ENCODE measurements at places on chromosomes 12 and 14.

DNA sequence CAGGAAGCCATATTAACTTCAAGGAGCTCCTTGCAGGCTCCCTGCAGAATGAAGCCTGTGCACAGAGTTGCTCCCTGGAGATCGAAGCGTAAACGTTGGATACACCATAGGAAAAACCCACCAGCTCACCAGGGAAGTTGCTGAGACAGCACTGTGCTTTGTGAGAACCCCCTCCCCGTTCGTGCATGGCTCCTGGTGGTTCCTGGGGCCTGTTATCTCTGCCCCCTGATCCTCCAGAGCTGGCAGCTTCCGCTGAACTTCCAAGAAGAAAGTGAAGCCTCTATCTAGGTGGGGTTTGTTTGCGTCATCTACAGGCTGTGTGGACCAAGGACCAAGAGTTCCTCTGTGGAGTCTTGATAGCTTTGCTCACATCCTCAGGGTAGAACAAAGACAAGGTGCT is 2.4 kb upstream of the CCDC85C start:
- H3K36me3 ChIP-seq = peaks cover 9% of the 10 kb centered on the region
- no peak for DNase-seq
- no peak overlapping the region for H3K27ac ChIP-seq
- H3K4me3 ChIP-seq = peak overlapping the region; percentile 67
- peaks cover 16% of the 10 kb centered on the region for H3K4me1 ChIP-seq

DNA sequence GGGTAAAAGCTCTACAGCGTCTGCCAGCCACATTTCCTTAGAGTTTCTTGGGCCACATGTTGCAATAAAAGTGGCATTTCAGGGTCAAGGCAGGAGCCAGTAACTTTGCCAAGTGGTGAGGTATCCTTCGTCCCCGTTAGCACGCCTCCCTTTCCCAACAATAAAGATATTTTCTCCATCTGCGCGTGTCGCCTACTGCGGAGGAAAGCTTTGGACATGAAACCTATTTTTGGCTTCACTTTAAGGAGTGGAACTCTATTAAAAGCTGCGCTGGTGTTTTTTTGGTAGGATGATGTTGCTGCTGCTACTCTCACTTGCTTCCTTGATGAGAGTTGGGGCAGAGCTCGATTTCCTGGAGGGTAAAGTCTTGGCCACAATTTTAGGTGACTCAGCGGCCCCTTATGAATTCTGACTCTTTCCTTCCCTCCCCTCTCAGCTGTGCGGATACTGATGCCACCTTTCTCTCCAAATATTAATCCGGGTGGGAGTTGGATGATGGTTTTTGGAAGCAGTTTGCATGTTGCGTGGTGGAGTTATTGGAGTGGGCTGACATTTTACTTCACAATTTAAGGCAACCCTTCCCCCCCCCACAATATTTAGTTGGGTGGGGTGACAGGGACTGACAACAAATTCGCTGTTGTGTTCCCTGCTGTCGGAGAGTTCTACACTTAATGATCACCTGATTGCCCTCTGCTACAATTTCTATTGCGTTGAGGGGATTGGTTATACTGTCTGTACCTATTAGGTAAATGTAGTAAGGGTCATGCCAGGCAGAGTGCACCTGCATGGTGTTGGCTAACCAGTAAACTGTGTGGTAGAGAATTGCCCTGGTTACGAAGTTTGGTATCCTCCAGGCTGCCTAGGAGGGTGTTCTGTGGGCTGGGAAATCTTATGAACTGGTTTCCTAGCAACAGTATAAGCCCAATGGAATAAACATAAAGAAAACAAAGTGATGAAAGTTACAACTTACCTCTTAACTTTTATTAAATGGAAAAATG is 1.1 kb downstream of the CCDC91 start:
- no peak for DNase-seq
- H3K4me1 ChIP-seq = peaks cover 13% of the 10 kb centered on the region
- H3K4me3 ChIP-seq = peak overlapping the region; percentile 92
- peak overlapping the region; percentile 88 for H3K27ac ChIP-seq

DNA sequence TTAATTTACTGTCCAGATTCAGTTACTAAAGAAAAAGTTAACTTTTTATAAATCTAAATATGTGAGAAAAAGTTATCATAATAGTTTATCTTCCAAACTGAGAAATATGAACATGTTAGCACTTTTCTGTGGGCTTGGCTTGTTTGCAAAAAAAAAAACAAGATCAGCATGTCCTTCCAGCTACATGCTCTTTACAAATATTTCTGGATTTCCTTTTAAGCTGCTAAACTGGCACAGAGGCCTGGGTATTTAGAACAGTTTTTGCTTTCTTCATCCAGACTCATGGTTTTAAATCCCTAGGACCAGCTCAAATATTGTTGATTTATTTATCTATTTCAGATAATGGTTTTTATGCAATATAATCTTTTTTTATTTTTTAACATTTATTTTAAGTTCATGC is 1444.5 kb upstream of the FLRT2 start:
- H3K36me3 ChIP-seq = no peaks in the 10 kb centered on the region
- H3K27me3 ChIP-seq = no peaks in the 10 kb centered on the region
- no peak for DNase-seq
- no peak overlapping the region for H3K27ac ChIP-seq
- no peak overlapping the region for H3K4me3 ChIP-seq

GRCh38 chr12:85299053-85299452 is 19.0 kb downstream of the ALX1 start:
- no peak overlapping the region for H3K27ac ChIP-seq
- H3K36me3 ChIP-seq = no peaks in the 10 kb centered on the region
- H3K4me1 ChIP-seq = no peaks in the 10 kb centered on the region
- DNase-seq = no peak

DNA sequence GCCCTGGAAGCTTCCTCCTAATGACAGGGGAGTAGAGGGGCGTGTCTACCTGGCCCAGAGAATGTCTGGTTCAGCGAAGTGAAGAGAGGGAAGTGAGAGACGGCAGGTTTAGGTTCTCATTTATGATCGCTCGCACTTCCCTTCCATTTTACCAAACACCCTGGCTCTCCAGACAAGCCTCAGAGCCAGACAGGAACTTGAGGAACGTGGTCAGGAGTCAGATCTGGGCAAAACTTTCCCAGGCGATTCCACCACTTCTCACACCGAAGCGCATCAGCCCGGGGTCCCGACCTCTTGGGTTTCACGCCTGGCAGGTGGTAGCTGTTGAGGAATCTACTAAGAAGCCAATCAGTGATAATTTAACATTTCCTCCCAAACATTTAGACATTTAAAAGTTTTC is 21.3 kb downstream of the ACTN1 start:
- no peak overlapping the region for H3K27ac ChIP-seq
- H3K4me1 ChIP-seq = peaks cover 27% of the 10 kb centered on the region
- H3K4me3 ChIP-seq = no peak overlapping the region
- no peak for DNase-seq

DNA sequence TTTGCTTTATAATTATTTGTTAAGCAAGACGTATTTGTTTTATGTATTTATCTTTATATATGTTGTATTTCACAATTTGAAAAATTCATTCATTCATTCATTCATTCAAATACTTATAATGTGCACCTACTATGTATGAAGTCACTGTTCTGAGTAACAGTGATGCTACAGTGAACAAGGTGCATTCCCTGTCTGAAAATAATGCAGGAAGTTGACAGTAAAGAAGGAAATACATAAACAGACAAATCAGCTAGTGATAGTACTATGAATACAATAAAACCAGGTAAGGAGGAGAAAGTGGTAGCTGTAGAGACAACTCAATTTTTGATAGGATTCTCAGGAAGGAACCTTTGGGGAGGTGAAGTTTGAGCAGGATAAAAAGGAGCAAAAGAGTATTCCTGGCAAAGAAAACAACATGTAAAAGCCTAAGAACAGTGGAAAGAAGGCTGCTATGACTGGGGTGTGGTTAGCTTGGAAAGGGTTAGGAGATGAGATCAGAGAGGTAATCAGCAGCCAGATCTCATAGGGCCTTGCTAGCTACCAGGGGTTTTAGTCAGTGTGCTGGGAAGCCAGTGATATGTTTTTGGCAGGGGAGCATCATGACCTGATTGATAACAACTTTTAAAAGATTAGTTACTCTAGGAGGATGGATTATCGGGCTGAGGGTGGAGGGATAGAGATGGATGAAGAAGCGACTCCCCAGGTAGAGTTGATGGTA is 17.4 kb downstream of the BICDL1 start:
- no peak for DNase-seq
- peak overlapping the region; percentile 96 for H3K27ac ChIP-seq
- peaks cover 2% of the 10 kb centered on the region for H3K27me3 ChIP-seq
- peaks cover 24% of the 10 kb centered on the region for H3K4me1 ChIP-seq
- no peaks in the 10 kb centered on the region for H3K36me3 ChIP-seq

GRCh38 chr12:47231456-47231855 is 151.7 kb upstream of the AMIGO2 start:
- H3K27ac ChIP-seq = no peak overlapping the region
- H3K4me3 ChIP-seq = no peak overlapping the region
- peaks cover 10% of the 10 kb centered on the region for H3K4me1 ChIP-seq
- peaks cover 18% of the 10 kb centered on the region for H3K36me3 ChIP-seq
- no peak for DNase-seq
- peaks cover 5% of the 10 kb centered on the region for H3K27me3 ChIP-seq

DNA sequence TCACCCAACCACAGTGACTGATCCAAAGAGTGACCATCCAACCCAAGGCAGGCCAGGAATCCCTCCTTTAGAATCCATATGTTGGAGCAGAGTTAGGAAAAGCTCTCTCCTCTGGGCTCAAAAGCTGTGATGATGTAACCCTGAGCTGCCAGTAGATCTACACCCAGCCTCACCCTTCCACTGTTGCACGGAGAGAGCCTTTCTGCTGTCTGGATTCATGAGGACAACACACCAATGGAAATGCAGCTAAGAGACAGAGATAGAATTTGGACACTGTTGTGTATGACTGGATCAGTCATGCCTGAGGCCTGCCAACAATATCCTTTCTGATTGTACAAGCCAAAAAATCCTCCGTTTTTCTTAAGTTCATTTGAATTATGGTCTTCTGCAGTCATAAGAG is 4.4 kb upstream of the OR6J1 start:
- no peak overlapping the region for H3K27ac ChIP-seq
- no peaks in the 10 kb centered on the region for H3K27me3 ChIP-seq
- no peaks in the 10 kb centered on the region for H3K4me1 ChIP-seq
- peaks cover 5% of the 10 kb centered on the region for H3K36me3 ChIP-seq
- no peak for DNase-seq

DNA sequence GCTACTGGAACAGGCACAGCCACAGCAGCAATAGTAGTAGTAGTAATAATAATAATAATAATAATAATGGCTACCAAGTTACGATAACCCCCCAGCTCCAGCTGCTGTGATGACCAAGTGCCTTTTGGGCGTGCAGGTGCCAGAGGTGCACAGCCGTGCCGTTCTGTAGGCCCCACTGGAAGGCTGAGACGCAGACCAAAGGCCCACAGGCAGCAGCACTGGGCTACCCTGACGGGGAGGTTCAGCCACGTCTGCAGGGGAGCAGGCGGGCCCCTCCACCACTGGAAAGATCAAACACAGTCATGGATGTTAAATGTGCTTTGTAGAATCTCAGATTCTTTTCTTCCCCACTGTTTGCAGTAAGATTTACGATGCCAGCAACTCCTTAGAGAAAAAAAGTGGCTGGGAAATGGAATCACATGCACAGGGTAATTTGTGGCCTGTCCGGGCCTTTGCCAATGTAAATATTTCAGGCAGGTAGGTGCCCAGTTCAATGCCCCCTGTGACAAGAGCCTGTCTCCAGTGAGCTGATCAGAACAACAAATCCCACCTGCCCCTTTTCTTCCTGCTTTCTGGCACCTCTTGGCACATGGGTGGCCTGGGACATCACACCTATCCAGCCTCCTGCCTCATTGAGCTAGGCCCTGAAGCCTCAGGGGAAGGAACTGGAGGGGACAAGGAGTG is 32.6 kb downstream of the CCDC85C start:
- peaks cover 18% of the 10 kb centered on the region for H3K27me3 ChIP-seq
- DNase-seq = no peak
- peaks cover 4% of the 10 kb centered on the region for H3K36me3 ChIP-seq
- H3K4me1 ChIP-seq = peaks cover 59% of the 10 kb centered on the region

- H3K4me1 ChIP-seq = peaks cover 12% of the 10 kb centered on the region
- DNase-seq = no peak
- no peak overlapping the region for H3K27ac ChIP-seq
- H3K36me3 ChIP-seq = peaks cover 10% of the 10 kb centered on the region
- H3K4me3 ChIP-seq = no peak overlapping the region
These were observed 50.2 kb downstream of the SLC8B1 start for GRCh38 chr12:113284751-113285150.

- peaks cover 40% of the 10 kb centered on the region for H3K4me1 ChIP-seq
- peak; percentile 58 for DNase-seq
- peaks cover 12% of the 10 kb centered on the region for H3K36me3 ChIP-seq
- peaks cover 17% of the 10 kb centered on the region for H3K27me3 ChIP-seq
- peak overlapping the region; percentile 96 for H3K4me3 ChIP-seq
These were observed 446 bp downstream of the PPP1R12A start for GRCh38 chr12:79934281-79935020.

GRCh38 chr12:109611223-109611622 is 37.6 kb downstream of the MVK start:
- no peak overlapping the region for H3K4me3 ChIP-seq
- DNase-seq = no peak
- no peaks in the 10 kb centered on the region for H3K36me3 ChIP-seq
